ENCODE measurements at places on chromosomes 2 and 18.

DNA sequence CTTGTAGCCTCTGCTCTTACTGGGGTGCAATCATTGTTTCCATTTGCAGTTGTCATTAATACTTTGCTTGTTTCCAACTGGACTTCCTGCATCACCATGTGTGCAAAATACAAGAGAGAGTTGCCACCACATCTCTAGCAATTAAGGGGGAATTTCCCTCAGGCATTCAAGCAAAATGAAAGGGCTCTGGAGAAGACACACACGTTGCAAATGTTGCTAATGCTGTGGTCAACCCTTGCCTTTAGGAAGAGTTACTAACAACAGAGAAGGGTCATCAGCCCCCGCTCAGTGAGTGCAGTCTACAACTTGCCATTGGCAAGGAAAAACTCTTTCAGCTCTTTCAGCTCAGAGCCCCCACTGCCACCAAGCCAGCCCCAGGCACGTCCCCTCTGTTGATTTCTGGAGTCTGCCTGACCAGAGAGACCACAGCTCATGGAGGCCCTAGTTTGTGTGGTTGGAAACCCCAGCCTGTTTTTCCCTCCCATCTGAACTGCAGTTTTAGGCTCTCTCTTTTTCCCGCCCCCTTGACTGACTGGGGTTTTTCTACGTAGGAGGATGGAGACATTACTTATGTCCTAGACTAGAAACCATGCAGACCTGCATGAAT, 25.9 kb upstream of the GPR45 start:
- DNase-seq, result no peak

DNA sequence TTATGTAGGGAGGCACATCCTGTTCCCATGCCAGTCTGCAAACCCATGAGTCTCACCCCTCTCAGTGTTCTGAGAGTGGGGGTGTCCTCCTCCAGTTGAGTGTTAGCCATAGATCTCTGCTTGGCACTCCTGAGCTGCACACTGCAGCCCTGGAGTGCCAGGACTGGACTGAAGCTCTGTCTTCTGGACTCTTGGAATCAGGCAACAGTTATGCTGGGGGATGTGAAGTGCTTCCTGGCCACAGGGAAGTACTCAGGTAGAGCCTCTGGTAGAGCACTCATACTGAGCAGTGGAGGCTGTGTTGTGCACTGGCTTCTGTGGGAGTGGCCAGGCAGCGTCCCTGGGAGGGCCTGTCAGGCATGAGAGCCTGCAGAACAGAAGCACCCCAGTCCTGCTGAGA, 43.0 kb downstream of the SERPINB7 start:
- no peak for DNase-seq

DNA sequence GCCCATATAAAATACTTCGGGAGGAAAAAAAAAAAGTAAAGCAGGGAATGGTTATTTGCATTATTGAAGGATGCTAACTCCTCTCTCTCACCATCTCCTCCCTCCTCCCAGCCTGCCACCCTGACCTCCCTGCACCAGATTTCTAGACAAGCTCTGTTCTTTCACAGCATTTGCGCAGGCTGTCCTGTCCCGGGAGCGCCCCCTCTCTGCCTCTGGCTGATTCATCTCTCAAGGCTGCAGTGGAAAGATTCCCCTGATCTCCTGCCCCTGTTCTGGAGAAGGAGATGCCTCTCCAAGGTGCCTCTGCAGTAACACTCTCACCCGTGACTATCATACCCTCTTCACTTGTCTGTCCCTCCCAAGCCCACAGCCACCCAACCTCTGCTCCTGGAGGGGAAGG, 38.5 kb downstream of the COL4A4 start:
- no peak for DNase-seq

GRCh38 chr18:23453680-23454058, 582 bp downstream of the RIOK3 start:
- no peak for DNase-seq

DNA sequence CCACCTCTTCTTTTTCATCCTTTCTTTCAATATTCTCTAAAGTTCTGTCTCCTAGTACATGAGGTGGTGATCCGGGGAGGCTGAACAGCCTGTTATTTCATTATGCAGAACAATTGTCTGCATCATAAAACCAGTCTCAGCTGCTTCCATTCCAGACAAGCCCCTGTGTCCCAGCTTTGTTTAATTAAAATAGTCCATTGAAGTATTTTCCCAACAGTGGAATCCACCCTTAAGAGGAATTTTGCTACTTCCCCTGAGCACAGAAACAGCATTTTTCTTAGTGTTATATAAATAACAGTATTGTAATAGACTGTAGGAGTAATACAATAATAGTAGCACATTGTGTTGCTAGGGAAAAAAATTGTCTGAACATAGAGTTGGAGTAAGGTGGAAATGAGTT, 395.4 kb upstream of the TCF4 start:
- DNase-seq, result no peak

DNA sequence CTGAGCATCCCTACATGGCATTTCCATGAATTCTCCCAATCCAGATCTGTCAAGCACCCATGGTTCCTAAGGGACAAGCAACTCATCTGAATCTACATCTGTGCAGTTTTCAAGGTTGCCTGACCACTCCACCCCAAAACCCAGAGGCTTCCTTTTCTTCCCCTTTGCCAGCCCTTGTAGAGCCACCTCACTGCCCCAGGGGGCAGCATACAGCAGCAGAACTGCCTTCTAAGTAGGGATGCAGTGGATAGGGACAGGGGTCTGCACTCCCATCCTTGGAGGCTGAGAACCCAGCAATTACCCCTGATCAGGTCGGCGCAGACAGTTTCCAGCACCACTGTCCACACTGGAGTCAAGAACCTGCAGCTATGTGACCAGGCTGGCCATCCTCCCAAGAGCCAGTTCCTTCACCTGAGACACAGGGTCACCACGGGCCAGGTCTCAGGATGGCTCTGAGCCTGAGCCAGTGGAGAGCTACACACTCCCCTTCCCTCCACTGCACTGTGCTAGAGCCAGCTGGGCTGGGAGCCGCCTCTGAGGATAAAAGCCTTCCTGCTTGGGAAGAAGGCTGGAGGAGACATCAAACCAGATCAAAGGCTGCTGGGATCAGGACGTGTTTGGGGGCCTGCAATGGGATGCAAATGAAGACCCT, 283.1 kb downstream of the CELF4 start:
- DNase-seq, result no peak
